ENCODE measurements at places on chromosomes 1 and 21.

- DNase-seq, result no peak
These were observed 117.1 kb downstream of the ZNF281 start for GRCh38 chr1:200292699-200293098.

GRCh38 chr1:117942293-117942692, 12.8 kb downstream of the WDR3 start:
- no peak for DNase-seq

DNA sequence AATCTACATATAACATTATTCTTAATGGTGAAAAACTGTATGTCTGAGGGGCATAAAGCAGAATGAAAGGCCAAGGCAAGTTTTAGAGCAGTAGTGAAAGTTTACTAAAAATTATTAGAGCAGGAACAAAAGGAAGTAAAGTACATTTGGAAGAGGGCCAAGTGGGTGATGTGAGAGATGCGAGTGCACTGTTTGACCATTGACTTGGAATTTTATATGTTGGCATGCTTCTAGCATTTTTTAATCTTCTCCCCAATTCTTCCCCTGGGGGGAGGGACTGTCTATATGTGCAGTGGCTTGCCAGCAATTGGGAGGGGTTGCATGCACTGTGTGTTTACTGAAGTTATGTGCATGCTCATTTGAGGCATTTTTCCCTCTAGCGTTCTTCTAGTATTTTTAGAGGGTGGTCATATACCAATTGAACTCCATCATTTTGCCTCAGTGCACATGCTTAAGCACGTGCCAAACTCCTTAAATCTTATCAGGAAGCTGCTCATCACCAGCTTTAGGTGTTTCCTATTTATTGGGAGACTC, 36.1 kb upstream of the SLC5A9 start:
- DNase-seq, result no peak

DNA sequence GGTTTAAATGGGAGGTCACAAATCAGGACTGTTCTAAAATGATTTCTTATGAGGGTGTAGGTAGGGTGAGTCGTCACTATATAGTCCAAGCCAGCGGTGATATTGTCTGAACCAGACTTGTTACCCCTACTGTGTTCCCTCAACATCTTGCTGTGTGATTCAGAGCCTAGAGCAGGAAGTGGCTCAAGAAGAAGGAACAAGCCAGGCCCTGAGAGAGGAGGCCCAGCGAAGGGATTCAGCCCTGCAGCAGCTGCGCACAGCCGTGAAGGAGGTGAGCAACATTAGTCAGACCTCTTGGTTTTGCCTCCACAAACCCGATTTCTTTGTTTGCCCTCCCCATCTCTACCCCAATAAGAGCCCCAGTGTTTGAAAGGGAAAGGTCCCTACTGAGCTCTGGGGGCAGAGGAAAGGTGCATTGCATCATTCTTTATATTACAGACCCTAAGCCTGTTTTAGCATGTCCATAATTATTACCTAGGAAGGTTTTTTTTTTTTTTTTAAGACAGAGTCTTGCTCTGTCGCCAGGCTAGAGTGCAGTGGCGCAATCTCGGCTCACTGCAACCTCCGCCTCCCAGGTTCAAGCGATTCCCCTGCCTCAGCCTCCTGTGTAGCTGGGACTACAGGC, 5.0 kb upstream of the SH3BGRL3 start:
- DNase-seq, result no peak

DNA sequence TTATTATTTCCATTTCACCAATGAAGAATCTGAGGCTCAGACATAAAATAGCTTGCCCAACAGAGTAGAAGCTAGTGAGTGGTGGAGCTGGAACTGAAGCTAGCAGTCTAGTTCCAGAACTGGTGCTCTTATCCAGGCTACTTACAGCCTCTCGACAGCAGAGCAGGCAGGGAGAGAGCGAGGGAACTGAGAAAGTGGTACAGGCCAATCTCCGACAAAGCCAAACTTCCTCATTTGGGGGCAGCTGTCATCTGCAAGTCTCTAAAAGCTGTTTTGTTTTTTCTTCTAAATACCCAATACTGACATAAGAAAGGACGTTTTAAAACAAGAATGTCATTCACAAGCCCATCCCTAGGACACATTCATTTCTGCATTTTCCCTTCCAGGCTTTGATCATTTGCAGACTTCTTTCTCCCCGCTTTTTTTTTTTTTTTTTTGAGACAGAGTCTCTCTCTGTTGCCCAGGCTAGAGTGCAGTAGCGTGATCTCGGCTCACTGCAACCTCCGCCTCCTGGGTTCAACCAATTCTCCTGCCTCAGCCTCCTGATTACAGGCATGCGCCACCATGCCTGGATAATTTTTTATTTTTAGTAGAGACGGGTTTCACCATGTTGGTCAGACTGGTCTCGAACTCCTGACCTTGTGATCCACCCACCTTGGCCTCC, 20.0 kb downstream of the YIPF1 start:
- DNase-seq, result no peak

DNA sequence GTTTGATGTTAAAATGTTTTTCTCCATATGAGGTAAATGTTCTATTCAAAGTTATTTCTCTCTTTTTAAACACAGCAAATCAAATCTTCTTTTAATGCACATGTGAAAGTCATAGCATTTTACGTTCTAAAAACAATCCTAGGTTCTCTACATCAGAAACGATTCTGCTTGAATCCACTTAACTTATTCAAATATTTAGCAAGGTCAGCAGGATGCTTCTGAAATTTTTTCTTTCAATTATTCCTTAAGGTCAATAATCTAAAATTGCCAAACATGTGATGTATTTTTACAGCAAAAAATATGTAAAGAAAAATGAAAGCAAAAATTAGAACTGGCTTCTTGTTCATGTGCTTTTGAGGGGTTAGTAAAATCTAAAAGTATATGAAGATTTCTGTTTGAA, 106.7 kb downstream of the TM2D1 start:
- DNase-seq, result no peak

GRCh38 chr1:171654201-171654941, 1.9 kb upstream of the MYOC start:
- DNase-seq, result no peak

DNA sequence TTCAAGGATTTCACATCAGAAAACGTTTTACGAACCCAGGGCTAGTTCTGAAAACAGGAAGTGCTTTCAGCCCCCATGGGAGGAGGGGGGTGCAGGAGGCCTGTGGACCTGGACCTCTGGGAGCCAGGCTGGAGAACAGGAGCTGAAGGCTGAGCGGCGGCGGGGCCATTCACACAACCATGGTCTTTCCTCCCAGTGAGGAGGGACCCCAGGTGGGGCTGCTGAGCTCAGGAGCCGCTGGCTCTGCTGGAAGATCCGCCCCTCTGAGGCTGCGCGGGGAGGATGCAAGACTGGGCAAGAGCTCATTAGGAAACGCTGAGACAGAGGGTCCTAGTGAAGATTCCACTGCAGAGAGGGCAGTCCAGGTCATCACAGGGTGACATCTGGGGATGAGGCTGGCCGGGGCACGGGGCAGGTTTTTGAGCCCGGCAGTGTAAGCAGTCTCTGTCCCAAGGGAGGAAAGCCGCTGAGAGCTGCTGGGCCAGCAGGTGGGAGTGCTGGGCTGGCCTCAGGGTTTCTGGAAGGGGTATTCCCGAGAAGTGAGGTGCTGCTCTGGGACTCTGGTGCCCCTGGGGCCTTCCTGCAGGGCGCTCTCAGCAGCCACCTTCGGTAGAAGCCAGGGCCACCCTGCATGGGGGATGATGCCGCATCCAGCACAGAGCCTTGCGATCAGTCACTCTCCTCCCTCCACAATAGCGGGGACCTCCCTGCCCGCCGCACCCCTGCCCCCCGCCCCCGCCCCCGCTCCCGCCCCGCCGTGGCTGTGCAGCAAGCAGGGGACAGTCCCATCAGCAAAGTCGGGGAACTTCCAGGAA, 7.5 kb downstream of the MX2 start:
- DNase-seq, result no peak

All from MM.1S (cell line).